ENCODE measurements at places on chromosomes 1 and 21.
A peak's percentile ranks its signal among the peaks of the same experiment; 100 is the strongest.

- no peak for DNase-seq
Measured at GRCh38 chr21:41668051-41668541, 98.8 kb downstream of the RIPK4 start.

GRCh38 chr1:151199873-151200581, 1.7 kb downstream of the PIP5K1A start:
- no peak for DNase-seq

DNA sequence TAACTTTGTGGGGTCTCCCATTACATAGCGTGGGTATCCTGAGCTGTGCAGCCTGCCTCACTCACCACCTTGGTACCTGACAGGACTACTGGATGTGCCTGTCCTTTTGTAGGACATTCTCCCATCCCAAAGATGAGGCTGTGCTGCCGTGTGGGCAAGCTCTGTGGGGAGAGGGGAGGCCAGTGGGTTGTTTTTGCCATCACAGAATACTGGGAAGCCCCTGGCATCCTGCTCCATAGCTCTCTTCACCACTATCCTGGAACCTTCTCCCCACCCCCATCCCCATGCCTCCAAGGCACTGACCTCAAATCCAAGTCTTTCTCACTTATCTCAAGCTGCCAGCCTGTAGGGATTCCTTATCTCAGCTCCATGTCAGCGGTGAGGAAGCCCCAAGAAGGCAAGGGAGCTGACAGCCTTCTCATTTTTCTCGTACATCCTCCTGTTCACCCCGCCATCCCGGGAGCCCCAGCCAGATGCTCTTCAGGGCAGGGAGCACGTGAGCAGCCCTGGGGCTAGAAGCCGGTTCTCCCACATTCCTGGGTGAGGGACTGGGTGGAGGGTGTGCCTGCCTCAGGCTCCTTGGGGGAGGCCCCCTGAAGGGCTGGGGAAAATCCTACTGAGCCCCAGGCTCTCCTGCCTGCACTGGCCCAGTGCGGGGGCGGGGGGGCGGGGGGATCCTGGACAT, 2.4 kb upstream of the ELF3 start:
- DNase-seq: no peak

DNA sequence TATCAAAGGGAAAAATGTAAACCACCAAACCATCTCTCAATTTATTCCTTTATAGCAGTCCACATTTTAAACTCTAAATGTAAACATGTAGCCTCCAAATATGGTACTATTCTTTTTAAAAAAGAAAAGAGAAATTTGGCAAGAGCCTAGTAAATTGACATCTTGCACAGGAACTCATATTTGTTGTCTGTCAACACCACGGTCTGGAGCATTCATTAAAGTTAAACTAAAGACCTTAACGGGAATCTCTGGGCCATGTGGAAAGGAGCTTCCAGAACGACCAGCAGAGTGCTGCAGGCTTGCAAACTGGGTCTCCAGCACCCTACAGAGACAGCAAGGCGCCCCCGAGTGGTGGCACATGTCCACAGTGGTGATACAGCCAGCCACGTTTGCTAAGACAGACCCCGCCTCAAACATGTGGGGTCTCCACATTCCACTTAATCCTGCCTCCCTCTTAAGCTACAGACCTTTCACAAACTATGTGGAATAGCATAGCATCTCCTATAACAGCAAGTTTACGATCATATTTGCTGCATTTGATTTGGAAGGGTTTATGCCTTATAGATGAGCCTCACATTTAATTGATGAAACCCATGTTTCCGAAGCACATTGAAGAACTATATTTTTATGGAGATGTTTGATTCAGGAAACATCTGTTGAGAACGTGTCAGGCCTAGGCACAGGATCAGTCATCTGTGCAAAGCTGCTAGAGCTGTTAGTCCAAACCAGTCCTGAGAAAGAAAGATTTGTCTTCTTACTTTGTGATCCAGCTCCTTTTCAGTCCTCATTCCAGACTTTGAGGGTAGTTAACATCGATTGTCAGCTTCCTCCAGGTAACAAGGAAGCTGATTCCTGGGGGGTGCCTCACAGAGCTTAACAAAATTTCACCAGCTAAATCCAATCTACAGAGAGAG, 96.4 kb upstream of the BACE2 start:
- DNase-seq: no peak

DNA sequence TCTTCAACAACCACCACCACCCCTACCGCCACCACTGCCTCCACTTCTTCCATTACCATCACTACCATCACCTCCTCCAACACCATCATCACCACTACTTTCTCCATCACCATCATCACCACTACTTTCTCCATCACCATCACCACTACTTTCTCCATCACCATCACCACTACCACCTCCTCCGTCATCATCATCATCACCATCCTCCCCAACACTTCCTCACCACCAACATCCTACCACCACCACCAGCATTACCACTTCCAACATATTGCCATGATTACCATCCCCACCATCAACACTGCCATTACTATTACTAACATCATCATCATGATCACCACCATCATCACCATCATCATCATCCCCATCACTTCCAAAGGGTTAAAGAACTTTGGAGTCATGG, 34.7 kb downstream of the NGF start:
- no peak for DNase-seq

- DNase-seq: peak; percentile 39
Measured at GRCh38 chr1:37808369-37809319, 636 bp upstream of the YRDC start.

DNA sequence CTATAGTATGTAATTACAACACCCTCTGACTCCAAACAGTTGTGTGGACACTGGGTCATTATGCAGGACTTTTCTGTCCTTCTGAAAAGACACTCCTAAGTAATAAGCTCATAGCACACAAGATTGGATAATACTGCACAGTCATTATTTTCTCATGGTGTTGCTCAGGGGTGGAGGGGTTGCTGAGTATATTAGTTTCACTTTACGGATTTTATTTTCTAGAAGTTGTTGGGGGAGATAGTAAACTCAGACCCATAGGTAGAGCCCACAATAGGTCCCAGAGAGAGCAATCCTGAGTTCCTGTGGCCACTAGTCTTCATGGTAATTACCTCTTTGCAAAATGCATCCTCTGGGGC, 53.4 kb downstream of the DUSP10 start:
- DNase-seq: no peak

GRCh38 chr21:34362670-34363069, 1.1 kb upstream of the KCNE2 start:
- DNase-seq: no peak

- no peak for DNase-seq
Measured at GRCh38 chr1:54471588-54471987, 65.4 kb upstream of the SSBP3 start.

- DNase-seq: no peak
Measured at GRCh38 chr21:44763451-44764318, 37.9 kb downstream of the UBE2G2 start.

DNA sequence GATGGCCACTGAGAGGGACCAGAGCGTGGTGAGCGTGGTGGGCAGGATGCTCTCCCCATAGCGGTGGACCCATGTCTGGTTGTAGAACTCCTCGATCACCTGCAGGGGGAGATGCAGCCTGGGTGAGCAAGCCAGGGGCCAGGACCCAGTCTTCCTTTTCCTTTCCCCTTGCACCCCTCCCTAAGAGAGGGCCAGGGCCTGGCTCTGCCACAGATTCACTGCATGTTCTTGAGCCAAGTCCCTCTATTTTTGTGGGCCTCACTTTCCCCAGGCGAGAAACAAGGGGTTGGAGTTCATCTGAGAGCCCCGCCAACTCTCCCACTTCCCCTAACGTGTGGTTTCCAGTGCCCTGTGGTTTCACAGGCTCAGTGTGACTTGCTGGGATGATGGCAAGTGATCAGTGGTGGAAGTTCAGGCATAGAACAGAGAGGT, 27.5 kb downstream of the SLC2A1 start:
- no peak for DNase-seq

DNA sequence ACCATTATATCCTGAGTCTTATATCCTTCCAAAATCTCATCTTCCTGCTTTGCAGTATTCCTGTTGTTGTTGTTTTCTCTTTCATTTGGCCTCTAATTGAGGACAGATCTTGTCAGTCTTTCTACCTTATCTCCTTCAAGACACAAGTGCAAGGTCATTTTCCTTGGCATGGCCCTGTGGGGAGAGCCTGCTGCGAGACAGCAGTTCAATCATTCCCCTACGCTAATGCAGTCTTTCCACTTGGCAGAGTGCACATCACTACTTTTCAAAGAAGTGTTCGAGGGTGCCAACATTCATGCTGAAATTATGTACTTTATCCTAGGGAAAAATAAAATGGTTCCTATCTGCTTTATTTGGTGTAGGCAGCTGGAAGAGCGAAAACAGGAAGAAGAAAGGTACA, 130.3 kb upstream of the SPATA6 start:
- DNase-seq: no peak

DNA sequence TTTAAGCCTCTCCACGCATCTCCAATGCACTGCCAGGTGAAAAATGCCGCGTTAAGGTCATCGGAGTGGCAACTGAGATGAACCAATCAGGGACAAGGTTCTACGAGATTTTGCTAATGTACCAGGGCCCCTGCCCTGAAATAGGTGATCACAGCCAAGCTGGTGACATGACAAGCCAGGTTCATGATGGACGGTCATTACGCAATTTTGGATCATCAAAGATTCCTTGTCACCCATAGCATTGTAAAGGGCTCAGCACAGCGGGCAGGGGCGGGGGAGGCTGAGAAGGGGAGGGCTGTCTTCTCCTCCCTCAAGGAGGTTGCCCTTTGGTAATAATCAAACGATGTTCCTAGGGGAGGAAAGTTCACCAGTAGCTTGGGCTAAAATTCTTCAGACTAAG, 475.5 kb downstream of the NPHP4 start:
- DNase-seq: no peak

GRCh38 chr1:220775240-220775853, 11.4 kb upstream of the MTARC1 start:
- DNase-seq: no peak

DNA sequence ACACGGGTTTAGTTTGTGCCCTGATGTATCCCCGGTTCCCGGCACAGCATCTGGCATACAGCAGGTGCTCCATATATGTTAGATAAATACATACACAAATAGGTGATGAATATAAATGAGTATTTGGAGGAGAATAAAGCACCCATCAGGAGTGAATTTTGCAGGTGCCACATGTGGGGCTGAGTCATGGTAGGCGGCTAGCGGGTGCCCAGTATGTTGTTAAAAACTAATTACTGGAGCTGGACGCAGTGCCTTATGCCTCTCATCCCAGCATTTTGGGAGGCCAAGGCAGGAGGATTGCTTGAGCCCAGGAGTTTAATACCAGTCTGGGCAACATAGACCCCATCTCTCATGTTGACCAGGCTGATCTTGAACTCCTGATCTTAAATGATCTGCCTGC, 16.7 kb upstream of the WASF2 start:
- DNase-seq: no peak

DNA sequence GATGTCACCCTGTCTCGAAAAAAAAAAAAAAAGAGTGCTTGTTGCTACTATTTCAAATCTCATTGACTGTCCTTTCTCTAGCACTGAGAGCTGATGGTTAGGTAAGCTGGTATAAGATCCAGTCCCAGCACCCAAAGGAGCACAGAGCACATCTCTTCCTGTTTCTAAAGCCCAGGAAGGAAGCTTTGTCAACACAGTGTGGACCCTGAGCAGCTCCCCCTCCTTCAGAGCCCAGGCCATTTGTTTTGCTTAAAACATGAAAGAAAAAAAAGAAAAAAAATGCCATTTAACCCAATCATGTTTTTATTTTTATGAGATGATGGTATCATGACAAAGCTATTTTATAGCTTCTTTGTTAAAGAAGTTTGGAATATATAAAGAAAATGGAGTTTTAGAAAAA, 184.1 kb upstream of the DUSP10 start:
- no peak for DNase-seq

DNA sequence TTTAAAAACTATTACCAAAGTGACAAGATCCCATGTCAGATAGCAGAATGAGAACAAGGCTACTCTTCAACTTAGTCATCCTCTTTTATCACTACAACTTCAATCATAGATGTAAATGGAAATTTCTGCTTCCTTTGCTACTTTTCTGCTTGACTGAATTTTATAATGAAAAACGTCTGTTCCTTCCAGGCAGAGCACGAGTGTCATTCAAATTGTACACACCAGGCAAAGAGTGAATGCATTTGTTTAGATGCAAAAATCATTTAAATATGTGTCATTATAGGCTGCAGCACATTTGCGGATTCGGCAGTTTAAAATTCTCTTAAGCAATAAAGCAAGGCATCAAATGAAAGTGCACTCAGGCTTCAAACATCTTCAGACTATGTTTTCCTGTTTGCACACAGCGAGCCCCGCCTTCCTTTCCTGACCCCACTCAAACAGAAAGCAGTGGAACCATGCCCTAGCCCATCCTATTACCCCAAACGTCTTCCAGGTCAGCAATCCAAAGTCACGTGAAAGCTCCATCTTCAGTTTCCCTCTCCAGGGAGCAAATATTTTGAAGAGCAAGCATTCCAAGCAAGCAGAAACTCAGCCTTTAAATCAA, 99.6 kb downstream of the APP start:
- peak; percentile 2 for DNase-seq

DNA sequence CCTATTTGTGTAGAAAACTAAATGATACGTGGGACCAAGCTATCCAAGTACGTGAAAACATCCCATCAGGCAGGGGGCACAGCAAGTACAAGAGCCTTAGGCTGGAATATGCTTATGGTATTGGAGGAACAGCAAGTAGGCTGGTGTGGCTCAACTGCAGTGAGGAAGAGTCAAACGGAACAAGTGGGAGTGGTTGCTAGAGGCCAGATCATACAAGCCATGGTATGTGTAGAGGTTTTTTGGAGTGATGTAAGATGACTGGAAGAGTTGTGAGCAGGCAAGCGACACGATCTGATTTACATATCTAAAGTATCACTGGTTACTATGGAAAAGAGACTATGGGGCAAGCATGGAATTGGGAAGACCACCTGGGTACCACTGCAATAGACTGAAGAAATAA, 27.8 kb downstream of the ELK4 start:
- no peak for DNase-seq

Measured in activated naive CD4-positive, alpha-beta T cell (primary cell).